ENCODE measurements at places on chromosomes 7 and 10.

GRCh38 chr7:105896407-105896911 is 20.1 kb upstream of the ATXN7L1 start:
- DNase-seq, result peak; percentile 98

- peak; percentile 65 for DNase-seq
Measured at GRCh38 chr7:33185786-33186185, 56.4 kb downstream of the BBS9 start.

- DNase-seq, result no peak
Measured at GRCh38 chr7:87204933-87205332, 14.6 kb downstream of the TMEM243 start.

GRCh38 chr7:74290553-74290950 is 1.3 kb downstream of the CLIP2 start:
- no peak for DNase-seq

DNA sequence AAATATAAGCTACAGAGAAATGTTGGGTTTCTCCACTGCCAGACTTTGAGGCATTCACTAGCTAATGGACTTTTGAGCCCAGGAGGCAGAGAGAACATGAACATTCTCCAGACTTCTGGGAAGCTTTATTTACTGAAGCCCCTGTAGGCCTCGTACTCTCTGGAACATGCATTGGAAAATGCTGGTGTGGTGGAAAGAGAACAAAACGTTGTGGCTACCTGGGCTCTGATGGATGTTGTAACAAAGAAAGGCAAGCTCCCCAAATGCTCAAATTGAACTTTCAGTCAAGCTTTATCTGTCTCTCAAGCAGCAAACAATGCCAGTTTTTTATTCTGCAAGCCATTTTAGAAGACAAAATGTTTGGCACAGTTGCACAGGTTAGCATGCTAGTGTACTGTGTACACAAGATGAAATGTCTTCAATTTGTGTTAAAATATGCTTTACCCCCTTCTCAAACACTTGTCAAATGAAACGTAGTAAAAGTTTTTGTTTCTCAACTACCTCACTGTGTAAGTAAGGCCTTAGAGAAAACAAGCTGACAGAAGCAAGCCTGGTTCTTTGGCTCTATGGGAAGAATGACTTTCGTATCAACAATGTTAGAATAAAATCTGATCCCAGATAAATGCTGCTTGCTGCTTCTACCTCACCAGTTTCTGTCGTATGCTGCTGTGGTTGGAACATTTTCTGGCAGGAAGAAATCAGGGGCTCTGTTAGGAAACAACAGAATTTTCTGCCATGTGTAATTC is 71.0 kb upstream of the CC2D2B start:
- no peak for DNase-seq

DNA sequence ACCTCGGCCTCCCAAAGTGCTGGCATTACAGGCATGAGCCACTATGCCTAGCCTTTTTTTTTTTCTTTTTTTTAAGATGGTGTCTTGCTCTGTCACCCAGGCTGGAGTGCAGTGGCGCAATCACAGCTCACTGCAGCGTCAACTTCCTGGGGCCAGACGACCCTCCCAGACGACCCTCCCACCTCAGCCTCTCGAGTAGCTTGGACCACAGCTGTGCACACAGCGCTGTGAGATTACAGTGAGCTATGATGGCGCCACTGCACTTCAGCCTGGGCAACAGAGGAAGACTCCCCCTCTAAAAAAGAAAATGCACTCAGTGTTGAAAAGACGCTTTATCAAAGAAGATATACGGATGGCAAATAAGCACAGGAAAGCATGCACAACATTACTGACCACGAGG is 16.5 kb upstream of the WIPI2 start:
- no peak for DNase-seq

- no peak for DNase-seq
Measured at GRCh38 chr10:86690231-86690630, 21.9 kb downstream of the LDB3 start.

DNA sequence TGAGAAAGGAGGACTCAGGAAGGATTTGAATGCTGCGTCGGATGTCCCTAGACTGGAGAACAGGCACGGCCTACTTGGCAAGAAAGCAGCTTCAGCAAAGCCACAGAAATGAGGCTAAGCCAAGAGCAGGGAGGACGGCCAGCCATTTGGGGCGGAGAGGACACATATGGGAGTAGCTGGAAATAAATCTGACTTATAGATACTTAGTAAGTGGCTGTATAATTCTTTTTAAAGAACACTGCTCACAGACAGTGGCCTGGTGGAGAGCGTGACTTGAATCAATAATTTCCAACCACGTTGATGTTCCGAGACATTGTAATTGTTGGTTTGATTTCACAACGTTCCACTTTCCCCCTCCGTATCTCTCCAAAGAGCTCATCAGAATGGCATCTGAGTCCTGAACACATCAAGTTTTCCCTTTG is 67.7 kb upstream of the JCAD start:
- DNase-seq, result no peak

- DNase-seq, result no peak
Measured at GRCh38 chr10:119420950-119421875, 121.3 kb downstream of the RGS10 start.

GRCh38 chr10:31816318-31816717 is 112.3 kb downstream of the ARHGAP12 start:
- DNase-seq, result no peak

DNA sequence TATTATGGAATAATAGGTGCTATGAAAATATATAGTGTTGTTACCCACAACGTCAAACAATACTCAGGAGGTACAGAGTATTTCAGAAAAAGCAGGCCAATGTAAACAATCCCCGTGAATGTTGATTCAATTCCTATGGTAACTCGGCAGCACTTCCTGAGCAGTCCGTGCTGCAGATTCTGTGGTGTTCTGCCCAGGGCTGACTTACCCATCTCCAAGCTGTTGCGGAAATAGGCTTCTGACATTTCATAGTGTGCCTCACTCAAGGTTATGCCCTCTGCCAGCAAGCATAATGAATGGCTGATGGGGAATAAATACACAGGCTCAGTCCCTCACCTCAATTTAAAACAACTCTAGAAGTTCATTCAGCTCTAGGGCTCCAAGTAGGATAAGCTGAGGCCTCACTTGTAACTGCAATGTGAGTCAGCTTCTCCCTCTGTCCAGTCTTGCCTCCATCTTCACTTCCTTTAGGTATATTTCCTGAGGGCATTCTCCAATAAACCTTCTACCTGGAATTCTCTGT is 177.6 kb downstream of the GNAI1 start:
- DNase-seq, result no peak

- DNase-seq, result no peak
Measured at GRCh38 chr10:44070282-44070681, 314.6 kb downstream of the CXCL12 start.

GRCh38 chr7:139153832-139154231 is 44.3 kb upstream of the ZC3HAV1 start:
- no peak for DNase-seq

GRCh38 chr7:27759491-27759890 is 19.5 kb downstream of the TAX1BP1 start:
- no peak for DNase-seq

- DNase-seq, result no peak
Measured at GRCh38 chr10:45144326-45145070, 143.8 kb downstream of the ZNF22 start.

GRCh38 chr10:100907175-100907574 is 5.6 kb upstream of the SLF2 start:
- DNase-seq, result no peak

DNA sequence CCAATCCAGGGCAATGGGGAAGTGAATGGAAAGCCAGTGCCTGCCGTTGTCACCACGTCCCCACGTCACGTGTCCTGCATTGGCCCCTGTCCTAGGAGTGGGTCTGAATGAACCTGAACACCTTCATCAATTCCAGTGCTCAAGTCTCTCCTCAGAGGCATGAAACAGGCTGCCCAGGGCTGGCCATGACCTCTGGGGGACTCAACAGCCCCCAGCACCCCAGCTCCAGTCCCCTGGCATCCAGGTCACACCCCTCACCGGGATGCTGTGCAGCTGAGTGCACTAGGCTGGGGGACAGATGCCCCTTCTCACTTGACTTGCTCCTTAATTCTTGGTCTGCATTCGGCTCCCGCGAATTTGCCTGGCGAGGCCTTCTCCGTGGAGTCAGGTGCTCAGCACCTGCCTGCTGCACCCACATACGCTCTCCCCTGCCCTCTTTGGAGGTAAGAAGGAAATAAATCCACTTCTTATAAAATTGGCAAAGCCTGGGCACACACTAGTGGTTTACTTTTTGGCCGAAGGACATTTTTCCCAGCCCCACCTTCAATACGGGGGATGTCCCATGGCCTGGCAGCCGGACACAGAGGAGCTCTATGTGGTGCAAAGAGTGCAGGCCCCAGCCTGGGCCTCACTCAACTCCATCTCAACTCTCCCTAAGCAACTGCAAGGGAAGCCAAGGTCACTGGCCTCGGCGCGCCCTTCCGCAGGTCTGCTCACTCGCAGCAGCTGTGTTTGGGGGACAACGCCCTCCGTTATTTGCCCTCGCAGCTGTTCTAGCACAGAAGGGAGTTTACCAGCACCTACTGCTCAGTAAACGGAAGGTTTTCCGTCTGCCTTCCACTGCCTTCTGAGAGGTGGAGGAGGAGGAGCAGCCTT is 77.6 kb upstream of the SHH start:
- no peak for DNase-seq

- DNase-seq, result no peak
Measured at GRCh38 chr10:22539579-22540298, 174.6 kb downstream of the PIP4K2A start.

All from NCI-H2171 treated with DMSO at 0.1 percent for 48 hours (cell line).